NCI-H460 (cell line): ENCODE measurements at places on chromosomes 3 and 15. TPM values are rescaled to one million over a fixed set of nuclear protein-coding genes. Genes with fewer than 3 reads are reported as not detected.

FGF12 gene
- 1.5 TPM in 2 replicates for total RNA-seq

- no peak for DNase-seq
Observed at GRCh38 chr3:20015525-20015924, 3.5 kb upstream of the PP2D1 start.

SPINK8 gene
- total RNA-seq: not detected in 2 replicates

DNA sequence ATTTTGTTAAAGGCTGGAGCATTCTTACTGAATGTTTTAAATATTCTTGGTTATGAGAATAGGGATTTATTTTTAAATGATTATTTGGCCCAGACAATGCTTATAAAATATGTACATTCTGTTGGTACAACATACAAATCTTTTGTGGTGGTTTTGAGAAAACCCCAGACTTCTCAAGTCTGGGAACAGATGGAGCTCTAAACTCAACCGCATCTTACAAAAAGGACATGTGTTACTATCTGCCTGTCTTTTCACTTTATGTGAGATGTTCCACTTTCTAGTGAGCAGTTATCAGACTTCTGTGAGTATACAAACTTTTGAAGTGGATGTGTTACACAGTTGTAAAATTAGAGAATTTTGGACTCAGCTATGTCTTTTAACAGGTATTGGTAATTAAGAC lies 135.5 kb upstream of the RBMS3 start:
- DNase-seq: no peak

SNRPN gene
- 222 and 226 TPM in 2 replicates for total RNA-seq

DNA sequence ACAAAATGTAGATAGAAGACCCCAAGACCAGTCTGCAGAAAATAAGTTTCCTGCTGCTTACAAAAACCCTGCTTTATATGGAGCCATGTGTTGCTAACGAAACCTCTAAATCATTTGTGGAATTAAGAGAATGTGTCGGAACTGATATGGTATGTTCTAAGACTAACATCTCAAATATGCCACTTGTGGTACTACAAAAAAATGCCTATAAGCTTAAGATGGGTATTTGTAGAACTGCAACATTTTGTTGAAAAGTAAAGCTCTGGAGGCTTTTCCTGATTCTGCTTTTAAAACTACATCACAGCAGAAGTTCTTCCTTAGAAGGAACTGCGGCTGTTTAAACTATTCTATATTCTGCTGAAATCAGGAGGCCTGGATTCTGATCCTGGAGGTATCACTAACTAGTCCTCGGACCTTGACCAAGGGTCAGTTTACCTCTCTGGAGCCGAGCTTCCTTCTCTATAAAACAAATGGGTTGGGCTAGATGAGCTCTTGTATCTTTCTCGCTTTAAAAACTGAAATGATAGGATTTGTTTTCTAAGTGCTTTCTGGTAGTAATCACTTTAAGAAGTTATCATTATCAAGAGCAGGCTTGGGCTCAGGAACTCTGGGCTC lies 74.9 kb downstream of the RAD18 start:
- no peak for DNase-seq

GRCh38 chr3:65605876-65606432 lies 432.8 kb downstream of the MAGI1 start:
- no peak for DNase-seq

- DNase-seq: no peak
Observed at GRCh38 chr15:66454143-66454542, 43.4 kb downstream of the SNAPC5 start.

DNA sequence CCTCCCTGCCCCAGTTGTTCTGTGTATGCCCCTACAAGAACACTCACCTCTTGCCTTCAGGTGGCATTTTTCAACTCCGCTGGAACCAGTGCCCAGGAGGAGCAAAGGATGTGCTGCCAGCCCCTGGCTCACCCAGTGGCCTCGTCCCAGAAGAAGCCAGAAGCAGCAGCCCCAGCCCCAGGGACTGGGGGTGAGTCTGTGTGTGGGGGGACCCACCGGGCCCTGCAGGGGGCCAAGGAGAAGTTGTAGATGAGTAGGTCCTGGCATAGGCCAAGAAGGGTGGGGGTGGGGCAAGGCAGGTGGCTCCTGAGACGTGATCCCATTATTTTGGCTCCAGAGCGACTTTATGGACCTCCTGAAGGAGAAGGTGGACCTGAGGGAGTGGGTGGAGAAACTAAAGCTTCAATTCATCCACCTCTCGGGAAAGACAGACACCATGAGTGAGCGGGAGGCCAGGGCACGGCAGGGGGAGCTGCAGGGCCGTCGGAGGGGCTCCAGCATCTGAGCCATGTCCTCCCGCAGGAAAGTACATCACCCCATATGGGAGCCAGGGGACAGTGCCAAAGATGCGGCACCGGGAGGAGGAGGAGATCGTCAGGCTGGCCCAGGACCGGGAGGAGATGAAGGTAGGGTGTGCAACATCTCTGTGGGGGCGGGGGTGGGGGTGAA lies 29.3 kb downstream of the NGRN start:
- no peak for DNase-seq

ITGB5 gene
- total RNA-seq: 124 and 127 TPM in 2 replicates

IQCF5 gene
- total RNA-seq: not detected in 2 replicates
